Stimulated activated CD4-positive, alpha-beta T cell treated with anti-CD3 and anti-CD28 coated beads, Interleukin-1b, Interleukin-23, amount 100 ng/mL, for 48 hours (primary cell): ENCODE measurements at places on chromosomes 16 and 17.

- DNase-seq: no peak
Measured at GRCh38 chr17:40346765-40347158, 17.8 kb downstream of the GJD3 start.

DNA sequence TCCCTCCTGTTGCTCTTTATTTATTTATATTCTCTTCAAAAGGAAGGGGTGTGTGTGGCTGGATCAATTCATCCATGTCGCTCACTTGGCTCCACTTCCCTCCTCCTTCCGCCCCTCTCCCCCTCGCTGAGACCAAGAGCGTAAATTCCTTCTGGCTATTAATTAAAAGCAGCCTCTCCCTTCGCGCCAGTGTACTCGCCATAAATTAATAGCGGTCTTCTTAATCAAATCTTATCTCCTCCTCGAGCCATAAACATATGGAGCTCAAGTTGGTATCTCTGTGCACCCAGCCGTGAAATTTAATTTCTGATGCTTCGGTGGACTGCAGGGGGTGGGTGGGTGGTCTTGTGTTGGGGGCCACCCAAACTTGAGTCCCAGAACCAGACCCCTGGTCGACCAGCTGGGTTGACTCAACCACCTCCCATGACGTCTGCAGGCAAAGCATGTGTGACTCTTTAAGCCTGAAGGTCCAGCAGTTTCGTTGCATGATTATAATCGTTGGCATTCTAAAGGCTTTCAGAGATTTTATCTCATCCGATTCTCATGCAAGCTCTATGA, 57.9 kb downstream of the SDK2 start:
- no peak for DNase-seq

DNA sequence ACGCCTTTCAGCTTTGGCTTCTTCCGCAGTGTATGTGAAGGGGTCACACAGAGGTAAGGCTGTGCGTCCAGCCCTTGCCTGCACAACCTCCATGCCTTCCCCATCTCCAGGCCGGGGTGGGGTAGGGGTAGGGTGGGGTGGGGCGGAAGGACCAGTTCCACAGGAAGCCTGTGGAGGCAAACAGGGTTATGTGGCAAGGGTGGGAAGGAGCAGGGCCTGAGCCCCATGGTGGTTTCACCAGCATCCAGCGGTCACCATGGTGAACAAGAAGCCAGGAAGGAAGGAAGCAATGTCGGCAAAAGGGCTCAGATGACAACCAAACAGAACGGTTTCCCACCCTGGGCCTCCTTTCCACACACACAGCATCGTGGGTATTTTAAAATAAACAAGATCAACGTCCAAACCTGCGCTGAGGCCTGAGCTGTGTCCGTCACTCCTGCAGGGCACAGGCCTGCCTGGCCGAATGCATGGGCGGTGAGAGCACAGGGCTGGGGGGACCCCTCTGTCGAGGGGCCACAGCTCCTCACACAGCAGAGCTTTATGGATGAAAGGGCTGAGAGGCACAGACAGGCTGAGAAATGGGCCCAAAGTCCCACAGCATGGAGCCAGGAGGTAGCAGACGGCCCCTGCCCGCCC, 80.5 kb downstream of the ZNF778 start:
- DNase-seq: no peak

DNA sequence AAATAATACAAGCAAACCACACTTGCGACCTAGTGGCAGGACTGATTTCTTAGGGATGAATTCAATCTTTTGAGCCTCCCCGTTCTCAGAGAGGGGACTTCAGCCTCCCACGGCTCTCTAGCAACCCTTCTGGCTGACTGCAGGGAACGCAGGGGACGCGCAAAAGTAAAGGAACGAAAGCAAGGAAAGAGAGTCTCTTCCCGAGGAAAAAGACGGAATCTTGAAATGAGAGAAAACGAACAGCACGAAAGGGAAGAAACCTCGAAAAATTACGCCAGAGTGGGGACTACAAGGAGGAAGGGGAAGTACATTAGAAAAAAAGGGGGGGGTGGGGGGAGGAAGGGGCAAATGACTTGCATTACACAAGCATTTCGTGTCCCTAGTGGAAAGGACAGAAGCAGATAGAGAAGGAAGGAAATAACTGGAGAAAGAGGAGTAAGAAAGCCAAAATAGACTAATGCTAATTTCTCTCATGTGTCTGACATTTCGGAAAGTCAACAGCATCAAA, 1.2 kb downstream of the GRB2 start:
- peak; percentile 49 for DNase-seq

DNA sequence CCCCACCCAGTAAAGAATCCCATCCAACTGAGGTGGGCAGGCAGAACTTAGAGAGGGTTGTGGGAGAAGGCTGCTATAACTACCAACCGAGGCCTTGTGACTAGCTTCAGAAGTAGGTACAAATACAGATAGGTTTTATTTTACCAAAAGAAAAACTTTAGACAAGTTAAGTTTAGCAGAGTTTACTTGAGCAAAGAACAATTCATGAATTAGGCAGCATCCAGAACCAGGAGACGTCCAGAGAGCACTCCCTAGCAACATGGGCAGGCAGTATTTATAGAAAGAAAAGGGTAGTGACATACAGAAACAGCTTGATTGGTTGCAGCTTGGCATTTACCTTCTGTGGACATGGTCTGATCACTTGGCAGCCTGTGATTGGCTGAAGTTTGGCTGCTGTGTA, 42.1 kb downstream of the SLFN5 start:
- DNase-seq: no peak

DNA sequence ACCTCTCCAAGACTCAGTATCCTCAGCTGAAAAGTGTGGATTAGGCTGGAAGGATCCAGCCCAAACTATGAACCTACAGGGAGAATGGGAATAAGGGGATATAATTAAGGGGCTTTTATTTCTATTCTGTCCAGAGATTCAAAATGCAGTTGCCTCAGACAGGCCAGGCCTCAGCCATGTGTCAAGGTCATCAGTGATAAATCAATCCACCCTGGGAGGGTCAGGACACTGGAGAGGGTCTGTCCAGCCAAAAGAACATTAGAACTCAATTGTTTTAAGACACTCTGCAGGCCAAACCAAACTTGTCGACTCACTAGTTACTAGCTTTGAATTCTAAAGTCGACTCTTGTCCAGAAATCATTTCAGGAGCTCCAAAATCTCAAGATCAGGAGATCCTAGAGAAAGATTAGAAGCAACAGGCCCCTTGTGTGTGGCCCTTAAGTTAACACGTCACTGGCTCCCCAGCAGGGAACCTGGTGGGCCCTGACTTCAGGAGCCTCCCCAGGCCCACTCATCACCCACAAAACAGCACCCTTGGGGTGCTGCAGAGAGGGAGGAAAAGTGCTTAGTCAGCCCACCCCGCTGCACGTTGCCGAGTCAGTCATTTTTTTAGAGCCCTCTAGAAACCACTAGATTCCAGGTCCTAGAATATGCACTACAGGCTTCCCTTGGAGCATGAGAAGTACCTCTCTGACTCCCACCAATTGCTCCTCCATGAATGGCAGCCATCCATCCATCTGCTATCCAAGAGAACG, 156.8 kb downstream of the XYLT1 start:
- DNase-seq: no peak

- no peak for DNase-seq
Measured at GRCh38 chr17:55690105-55690508, 32.6 kb downstream of the TMEM100 start.

GRCh38 chr16:6969594-6969993, 363.1 kb upstream of the RBFOX1 start:
- DNase-seq: no peak

DNA sequence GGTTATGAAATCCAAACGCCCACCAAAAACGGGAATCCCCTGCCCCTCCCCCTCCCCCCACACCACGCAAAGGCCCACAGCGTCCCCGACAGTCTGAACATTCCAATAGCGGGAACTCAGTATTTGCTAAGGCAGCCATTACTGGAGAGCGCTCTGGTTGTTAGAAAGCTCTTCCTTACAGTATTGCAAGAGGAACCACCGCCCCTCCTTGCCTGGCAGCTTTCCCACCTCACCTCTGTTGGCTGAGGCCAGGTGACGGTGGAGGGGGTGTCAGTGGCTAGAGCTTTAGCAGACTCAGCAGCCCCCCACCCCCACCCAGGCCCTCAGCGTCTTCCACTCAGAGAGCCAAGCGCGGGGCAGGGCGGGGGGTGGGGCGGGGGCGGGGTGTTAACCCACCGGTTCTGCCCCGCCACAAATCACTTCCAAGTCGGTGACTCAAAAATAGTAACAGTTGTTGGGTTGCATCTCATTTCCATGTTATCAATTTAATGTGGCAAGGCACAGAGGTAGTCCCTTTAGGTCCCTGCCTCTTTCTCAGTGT, 2.2 kb upstream of the PLEKHH3 start:
- peak; percentile 25 for DNase-seq

- no peak for DNase-seq
Measured at GRCh38 chr16:21167360-21167759, 8.9 kb downstream of the LDAF1 start.

DNA sequence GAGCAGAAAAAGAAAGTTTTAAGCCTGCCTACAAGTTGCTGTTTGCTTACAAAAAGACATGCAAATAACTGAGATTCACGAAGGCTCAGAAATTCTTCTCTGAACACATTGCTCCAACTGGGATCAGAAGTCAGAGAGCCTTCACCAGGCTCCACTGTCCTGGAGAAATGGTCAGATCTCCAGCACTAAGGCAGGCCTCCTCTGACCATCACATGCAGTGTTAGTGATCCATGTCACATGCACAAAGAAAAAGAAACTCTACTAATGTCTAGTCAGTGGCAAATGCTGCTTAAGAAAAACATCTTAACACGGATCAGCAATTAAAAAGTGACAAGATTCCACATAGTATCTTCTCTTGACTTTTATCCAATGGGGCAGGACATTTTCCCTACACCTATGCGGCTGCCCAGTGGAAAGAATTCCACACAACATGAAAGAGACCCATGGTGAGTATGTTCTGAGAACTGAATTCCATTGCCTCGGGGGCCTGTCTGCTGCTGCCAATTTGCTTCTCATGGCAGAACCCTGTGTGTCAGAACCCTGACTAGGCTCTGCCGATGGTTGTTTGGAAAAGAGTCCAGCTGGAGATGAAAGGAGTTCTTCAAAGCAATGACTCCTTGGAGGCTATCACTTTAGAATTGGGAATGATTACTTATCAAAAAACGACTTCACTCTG, 96.6 kb downstream of the HIC1 start:
- DNase-seq: no peak

GRCh38 chr17:48738424-48738802, 9.9 kb upstream of the HOXB13 start:
- no peak for DNase-seq

DNA sequence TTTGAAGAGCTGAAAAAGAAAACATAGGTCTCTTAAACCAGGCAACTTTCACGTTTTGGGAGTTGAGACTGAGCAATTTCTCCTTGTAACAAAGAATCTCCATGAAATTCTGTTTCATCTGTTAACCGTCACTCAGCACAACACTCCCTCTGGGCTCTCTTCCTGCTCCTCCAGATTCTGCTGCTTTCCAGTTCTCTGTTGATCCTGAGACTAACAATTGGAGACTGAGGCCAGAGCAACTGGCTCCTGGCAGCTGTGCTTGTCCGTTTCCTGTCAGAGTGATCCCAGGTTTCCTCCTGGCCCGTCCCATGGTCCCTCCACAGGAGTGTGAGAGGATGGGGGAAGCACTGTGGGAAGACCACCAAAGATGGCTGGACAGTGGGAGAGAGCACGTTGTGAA, 32.5 kb downstream of the IST1 start:
- DNase-seq: no peak

DNA sequence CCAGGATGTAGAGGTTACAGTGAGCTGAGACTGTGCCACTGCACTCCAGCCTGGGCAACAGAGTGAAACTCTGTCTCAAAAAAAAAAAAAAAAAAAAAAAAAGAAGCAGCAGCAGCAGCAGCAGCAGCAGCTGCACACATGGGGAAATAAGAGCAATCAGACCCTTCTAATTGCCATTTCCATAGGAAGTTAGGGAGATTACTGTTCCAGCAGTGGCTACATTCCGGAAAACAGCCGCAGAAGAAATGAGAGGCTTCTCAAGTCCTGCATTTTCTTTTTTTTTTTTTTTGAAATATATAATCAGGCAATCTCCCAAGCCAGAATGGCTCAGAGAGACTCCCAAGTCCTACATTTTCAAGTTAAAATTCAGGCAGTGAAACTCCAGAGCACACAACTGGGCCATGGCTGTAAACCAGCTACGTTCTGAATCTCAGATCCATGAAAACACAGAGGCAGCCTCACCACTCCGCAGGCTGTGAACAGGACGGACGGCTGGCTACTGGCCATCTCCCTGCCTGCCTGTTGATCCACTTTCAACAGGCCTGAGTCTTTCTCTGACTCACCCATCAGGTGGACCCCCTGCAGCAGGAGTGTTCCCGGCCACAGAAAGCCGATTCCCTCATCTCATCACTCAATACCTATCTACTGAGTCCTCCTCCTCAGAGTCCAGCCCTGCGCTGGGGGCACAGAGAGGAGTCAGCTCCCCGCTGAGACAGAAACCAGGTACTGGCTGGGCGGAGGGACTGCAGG, 15.0 kb downstream of the TRPV1 start:
- no peak for DNase-seq

GRCh38 chr16:54359081-54359480, 72.5 kb upstream of the IRX3 start:
- no peak for DNase-seq
